ENCODE measurements at places on chromosomes 1 and 21. TPM values are rescaled to one million over a fixed set of nuclear protein-coding genes. Genes with fewer than 3 reads are reported as not detected.
A peak's percentile ranks its signal among the peaks of the same experiment; 100 is the strongest.

- H3K4me3 ChIP-seq: peak overlapping the region; percentile 80
- no peak for DNase-seq
- H3K36me3 ChIP-seq: no peaks in the 10 kb centered on the region
Measured at GRCh38 chr1:228009828-228010775, 3.3 kb downstream of the WNT3A start.

DNA sequence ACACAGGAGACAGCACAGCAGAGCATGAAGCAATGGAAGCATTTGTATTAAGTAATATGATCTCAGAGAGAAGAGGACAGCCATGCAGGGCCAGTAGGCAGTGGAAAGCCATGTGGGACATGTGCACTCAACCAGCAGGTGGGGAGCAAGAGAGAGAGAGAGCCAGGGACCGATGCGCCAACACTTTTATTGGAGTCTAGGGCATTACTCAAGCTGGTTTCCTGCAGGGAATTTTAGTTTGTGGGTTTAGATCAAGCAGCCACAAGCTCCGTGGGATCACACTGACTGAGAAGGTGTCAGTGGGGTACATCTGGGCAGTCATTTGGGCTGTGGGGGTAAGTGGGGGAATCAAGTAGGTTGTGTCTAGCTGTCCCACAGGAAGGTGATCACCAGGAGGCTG lies 137.1 kb downstream of the PCBP3 start:
- H3K27ac ChIP-seq: no peak overlapping the region
- H3K4me1 ChIP-seq: no peaks in the 10 kb centered on the region
- peaks cover 4% of the 10 kb centered on the region for H3K36me3 ChIP-seq
- DNase-seq: no peak

DNA sequence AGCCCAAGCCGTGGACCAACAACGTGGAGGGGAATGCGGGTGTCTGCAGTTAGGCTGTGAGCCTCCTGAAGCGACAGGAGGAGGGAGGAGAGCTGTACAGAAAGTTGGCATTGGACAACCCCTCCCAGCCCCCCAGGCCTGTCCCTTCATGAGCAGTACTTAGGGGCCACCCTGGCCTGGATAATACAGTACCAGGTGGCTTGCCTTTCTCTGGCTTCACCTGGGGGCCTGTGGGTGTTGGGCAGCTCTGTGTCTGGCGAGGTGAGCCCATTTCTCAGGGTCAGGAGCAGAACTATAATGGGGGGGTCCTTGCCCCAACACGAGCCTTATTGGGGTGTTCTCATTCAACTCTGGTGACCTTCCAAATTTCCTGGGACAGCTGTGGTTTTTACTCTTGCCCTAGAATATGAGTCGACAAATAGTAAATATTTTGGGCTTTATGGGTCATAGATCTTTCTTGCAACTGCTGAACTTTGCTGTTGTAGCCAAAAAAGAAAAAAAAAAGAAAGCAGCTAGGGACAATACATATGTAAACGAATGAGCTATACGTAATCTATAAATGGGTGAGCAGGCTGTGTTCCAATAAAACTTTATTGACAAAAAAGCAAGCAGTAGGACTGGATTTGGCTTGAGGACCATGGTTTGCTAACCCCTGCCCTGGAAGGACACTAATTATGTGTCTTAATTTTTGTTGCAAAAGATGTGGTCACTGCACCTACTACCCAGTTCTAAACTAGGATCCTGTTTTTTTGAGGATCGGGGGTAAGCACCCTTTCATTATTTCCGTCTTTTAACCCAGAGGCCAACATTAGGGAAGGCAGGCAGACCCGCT lies 11.4 kb downstream of the COQ8A start:
- no peak overlapping the region for H3K4me3 ChIP-seq
- no peak for DNase-seq
- H3K27ac ChIP-seq: no peak overlapping the region
- H3K36me3 ChIP-seq: peaks cover 6% of the 10 kb centered on the region

DNA sequence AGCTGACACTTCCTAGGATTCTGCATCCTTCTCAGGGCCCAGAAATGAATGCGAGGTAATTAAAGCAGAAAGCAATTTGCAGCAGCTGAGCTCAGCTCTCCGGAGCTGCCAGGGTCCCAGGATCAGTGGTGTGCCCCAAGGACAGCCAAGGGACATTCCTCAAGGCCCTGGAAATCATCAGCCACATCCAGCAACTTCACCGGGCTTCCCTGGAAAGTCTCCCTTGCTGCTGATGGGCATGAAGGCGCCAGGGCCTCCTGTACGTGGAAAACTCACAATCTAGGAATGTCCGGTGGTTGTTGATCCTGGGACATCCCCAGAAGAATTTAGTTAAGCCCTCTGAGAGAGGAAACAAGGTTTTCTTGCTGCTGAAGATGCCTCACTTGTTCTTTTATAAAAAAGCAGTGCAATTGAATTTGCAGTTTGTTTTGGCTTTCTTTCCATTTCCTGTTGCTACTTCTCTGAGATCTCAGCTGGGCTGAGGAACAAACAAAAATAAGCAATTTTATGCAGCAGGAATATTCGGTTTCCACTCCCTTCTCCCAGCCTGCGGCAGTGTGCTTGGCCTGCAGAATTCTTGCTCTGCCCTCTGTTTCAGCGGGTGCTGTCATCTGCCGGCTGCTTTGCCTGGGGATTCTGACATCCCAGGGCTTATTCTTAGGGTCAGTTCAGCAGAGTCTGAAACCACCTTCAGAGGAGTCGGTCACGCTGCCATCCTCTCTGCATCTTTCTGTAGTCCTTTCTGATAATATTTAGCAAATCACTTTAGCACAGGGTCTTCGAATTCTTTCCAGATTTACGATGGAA lies 85.9 kb downstream of the TCP10L start:
- H3K4me3 ChIP-seq: no peak overlapping the region
- H3K27ac ChIP-seq: no peak overlapping the region
- H3K4me1 ChIP-seq: no peaks in the 10 kb centered on the region
- H3K27me3 ChIP-seq: no peaks in the 10 kb centered on the region
- peaks cover 3% of the 10 kb centered on the region for H3K36me3 ChIP-seq

GRCh38 chr1:115136106-115136505 lies 46.8 kb upstream of the TSPAN2 start:
- no peak overlapping the region for H3K4me3 ChIP-seq
- H3K4me1 ChIP-seq: peaks cover 3% of the 10 kb centered on the region
- no peak for DNase-seq
- H3K27me3 ChIP-seq: peaks cover 2% of the 10 kb centered on the region
- H3K27ac ChIP-seq: no peak overlapping the region

The FALEC gene
- total RNA-seq: 0.58 TPM

The LAX1 gene
- total RNA-seq: 26.3 TPM
